A549 treated with AZD2906 at 1 μM for 4 hours (cell line): ENCODE measurements at places on chromosomes 4 and X. TPM values are rescaled to one million over a fixed set of nuclear protein-coding genes. Genes with fewer than 3 reads are reported as not detected.

The SPANXD gene
- total RNA-seq, result not detected in 5 replicates

The SSX1 gene
- 0.09 TPM in 1 of 5 replicates, not detected in the others for total RNA-seq

The RIBC1 gene
- 0.74 to 0.88 TPM (median 0.85 TPM) in 5 replicates for total RNA-seq

The VCX gene
- total RNA-seq, result 0.10 TPM in 1 of 5 replicates, not detected in the others

The NEIL3 gene
- total RNA-seq, result 7.1 to 8.0 TPM (median 7.6 TPM) in 5 replicates

The ZCCHC12 gene
- 0.14 to 0.22 TPM (median 0.21 TPM) in 5 replicates for total RNA-seq

The FABP2 gene
- total RNA-seq, result not detected in 5 replicates

The COL25A1 gene
- total RNA-seq, result not detected in 5 replicates
